ENCODE measurements at places on chromosomes 5 and 9.
A peak's percentile ranks its signal among the peaks of the same experiment; 100 is the strongest.

DNA sequence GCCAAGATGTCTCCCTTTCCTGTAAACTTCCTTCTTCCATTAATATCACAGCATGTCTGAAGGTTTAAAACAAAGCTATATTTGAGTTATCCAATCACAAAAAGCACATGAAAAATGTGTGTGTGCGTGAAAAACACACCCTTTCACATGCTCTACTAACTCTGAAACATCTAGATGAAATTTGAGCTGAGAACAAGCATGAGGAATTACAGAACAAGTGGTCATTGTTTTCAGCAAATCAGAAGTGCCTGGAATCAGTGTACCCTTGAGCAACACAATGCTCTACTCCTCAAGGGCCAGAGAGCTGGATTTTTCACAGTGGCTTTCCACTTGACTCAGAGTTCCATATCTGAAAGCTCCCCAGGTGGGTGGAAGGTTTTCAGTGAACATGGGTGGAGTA, 255.9 kb downstream of the PSAT1 start:
- DNase-seq: no peak

DNA sequence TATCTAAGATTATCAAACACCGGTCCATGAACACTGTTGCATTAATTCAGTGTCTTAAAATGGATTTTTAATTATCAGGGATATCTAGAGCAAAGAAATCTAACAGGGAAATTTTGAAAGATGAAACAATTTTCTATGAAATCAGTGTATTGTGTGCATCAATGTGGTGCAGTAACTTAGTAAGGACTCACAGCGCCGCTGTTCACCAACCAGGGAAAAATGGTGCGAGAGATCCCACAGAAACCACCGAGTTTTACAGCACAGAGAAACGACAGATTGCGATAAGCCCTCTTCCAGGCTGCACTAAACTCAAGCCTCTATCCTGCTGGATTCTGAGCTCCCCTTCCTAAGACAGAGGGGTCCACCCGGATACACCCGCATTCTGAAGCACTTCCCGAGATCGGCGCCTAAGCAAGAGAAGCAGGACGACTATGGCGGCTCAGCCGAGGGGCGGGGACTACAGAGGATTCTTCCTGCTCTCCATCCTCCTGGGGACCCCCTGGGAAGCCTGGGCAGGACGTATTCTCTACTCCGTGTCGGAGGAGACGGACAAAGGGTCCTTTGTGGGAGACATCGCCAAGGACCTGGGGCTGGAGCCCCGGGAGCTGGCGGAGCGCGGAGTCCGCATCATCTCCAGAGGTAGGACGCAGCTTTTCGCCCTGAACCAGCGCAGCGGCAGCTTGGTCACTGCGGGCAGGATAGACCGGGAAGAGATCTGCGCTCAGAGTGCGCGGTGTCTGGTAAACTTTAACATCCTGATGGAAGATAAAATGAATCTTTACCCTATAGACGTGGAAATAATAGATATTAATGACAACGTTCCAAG, at the start of gene PCDHGA7:
Gene PCDHGA7 (plus strand): TSS at position 274 of the 826 bp plus-strand sequence. CDS start 158 bp downstream, at position 432.
- no peak for DNase-seq

DNA sequence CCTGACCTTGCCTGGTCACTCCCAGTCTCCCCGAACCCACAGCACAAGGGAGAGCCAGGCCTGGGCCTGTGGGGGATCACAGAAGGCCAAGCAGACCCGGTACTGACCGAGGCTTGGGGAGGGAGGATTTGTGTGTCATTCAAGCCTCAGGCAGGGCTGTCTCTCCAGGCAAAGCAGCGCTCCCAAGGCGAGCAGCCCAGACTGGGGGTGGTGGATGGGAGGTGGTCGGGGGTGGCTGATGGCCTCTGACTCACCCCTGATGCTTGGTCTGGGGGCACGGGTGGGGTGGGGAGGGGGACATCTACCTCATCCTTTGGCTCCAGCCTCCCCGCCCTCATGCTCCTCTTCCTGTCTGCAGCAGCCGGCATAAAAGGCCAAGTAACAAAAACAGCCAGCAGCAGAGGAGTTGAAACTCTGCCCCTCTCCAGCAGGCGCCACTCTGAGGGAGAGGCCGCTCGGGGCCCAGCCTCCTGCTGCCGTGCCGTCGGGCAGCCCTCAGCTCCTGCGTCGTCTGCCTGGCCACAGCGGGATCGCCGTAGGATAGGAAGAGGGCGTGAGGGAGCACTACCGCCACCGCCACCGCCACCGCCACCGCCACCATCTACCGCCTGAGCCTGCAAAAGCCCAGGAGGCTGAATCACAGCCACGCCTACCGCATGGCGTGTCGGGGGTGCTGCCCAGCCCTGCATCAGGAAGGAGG, 166.0 kb downstream of the OLFM1 start:
- no peak for DNase-seq

DNA sequence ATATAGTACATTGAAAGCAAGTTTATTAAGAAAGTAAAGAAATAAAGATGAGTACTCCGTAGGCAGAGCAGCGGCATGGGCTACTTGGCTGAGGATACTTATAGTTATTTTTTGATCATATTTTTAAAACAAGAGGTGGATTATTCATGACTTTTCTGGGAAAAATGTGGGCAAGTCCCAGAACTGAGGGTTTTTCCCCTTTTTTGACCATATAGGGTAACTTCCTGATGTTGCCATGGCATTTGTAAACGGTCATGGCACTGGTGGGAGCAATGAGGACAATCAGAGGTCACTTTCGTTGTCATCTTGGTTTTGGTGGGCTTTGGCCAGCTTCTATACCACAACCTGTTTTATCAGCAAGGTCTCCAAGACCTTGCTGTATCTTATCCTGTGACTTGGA, 5.2 kb upstream of the BASP1 start:
- no peak for DNase-seq

- DNase-seq: no peak
These were observed 24.9 kb upstream of the SMU1 start for GRCh38 chr9:33101104-33101951.

DNA sequence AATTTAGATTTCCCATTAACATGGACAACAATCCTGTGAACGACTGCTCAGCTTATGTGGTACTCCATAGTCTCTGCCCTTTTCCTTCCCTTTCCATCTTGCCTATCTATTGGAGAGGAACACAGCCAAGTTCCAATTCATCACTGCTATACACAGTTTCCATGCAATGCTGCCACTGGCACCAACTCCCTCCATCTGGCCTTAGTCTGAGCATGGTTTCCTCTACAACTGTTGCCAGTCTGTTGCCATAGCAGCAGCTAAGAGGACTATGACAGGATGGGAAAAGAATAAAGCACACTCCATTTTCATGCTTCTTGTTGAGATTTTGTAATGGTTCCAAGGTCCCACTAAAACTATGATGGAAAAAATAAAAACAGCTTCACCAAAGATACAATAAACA, 189.0 kb downstream of the HCN1 start:
- no peak for DNase-seq

GRCh38 chr9:133589454-133590227, 19.5 kb downstream of the FAM163B start:
- no peak for DNase-seq

DNA sequence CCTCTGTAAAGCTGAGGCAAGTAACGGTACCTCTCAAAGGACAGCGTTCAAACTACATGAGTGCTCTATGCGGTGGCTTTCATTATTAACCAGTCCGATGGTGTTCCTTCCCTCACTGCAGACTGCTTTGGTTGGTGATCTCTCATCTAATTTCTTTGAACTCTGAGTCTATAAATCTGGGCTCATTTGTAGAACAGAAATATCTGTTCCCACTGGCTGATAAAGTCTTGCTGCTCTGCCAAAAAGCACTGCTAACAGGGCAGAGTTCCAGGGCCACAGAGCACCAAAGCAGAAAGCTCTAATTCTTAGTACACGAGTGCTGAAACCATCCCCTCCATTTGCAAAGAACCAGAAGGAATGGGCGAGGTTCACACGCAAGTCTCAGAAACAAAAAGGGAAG, 81.9 kb downstream of the MED27 start:
- DNase-seq: no peak

DNA sequence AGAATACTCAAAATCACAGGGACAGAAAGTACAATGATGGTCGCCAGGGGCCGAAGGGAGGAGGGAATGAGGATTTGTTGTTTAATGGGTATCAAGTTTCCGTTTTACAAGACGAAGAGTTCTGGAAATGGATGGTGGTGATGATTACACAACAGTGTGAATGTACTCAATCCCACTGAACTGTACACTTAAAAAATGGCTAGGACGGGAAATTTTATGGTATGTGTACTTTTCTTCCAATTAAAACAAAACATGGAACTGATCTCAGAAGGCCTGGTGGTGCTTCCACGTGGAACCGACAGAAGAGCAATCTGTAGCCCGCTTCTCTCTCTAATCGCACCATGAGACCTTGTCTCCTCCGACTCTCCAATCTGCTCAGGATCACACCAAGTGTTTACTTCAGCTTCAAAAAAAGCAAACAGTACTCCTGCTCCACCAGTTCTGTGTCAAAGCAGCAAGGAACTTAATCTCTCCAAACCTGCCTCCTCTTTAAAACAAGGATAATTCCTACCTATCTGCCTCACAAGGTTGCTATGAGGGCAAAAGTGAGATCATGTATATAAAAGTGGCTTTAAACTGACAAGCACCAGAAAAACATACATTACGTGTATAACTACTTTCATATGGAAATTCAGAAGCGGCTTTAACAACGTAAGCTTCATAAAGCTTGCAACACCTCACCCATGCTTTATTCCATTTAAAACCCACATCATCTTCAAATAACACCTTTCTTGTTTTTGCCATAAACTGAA, 2.1 kb downstream of the ECPAS start:
- DNase-seq: no peak

DNA sequence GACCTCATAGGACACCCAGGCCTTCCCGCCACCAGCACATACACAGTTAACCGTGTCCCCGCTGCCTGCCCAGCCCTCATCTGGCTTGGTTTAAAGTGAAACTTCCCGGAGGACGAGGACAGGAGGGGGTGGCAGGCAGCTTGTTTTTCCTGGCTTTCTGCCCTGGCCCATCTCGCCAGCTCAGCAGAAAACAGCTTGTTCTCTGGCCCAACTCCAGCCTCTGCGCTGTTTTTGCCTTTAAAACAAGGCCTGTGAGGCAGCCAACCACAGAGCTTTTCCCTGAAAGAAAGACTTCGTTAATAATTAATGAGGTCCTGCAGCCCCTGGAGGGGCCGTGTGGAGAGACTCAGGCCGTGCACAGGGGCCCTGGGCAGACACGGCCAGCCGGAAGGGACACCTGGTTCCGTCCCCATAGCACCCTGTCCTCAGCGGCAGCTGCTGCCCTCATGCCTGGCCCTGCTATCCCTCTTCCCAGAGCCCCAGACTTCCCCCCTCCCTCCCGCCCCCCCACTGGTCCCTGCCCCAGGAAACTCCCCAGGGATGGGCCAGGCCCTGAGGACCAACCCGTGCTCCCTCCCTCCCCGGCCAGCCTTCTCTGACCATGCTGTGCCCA, 108.7 kb downstream of the RXRA start:
- DNase-seq: peak; percentile 52

DNA sequence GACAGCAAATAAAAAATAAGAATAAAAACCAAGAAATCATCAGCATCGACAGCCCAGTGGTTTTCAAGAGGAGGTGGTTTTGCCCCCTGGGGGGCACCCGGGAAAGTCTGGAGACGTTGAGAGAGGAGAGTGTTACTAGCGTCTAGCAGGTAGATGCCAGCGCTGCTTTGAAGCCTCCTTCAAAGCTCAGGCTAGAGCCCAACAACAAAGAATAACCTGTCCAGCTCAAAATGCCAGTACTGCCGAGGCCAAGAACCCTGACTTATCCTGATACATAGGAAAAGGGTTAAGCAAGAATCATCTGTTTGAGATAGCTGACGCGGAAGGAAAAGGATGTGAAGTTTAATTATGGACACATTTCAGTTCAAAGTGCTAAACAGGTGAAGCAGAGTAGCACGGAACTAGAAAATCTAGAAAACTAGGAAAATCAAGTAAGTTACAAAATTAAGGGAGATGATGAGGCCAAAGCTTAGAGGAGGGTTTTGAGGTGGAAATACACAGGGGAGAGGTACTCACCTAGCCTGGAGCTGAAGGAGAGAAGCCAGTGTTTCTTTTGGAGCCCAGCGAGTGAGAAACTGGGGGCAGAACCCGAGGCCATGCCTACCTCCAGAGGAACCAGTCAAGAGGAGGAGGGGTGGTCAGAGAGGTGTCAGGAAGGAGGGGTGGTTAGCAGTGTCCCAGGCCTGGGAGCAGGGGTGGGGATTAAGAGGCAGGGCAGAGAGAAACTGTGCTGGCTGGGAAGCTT, 121.0 kb upstream of the RETREG1 start:
- DNase-seq: no peak

GRCh38 chr5:139459451-139459934, 3.0 kb downstream of the ECSCR start:
- DNase-seq: no peak

- no peak for DNase-seq
These were observed 81.6 kb upstream of the HAND1 start for GRCh38 chr5:154559398-154560276.

GRCh38 chr5:100444961-100445360, 90.2 kb upstream of the FAM174A start:
- no peak for DNase-seq
